Transverse colon (tissue), 4 donors: ENCODE measurements at places on chromosomes 12 and 14. TPM values are rescaled to one million over a fixed set of nuclear protein-coding genes. Genes with fewer than 3 reads are reported as not detected.
A peak's percentile ranks its signal among the peaks of the same experiment; 100 is the strongest.

DNA sequence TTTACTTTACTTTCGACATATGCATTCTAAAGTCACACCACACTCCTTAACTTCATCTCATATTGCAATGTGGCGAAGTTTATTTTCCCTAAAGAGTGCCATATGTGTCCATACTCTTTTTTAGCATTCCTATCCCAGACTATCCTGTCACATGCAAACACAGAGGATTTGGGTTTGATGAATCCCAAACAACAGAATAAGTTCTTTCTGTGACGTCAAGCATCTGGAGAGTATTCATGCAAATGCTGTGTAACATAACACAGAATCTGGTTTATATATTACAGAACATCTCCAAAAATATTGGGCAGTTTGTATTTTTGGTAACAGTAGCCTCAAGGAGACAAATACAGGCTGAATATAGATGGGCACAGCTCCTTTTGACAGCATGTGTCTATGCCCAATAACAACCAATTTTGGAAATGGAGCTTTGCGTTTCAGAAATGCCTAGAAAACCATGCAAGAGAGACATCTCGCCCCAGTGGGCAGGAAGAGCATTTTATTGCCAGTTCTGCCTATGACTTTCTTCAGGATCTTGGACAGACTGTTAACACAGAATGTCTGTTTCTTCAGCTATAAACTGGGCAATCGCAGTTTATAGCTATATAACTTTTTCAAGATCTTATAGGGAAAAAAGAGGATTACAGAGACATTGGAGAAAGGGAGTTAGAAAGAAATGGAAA lies 190.8 kb downstream of the ADAMTS20 start:
- no peak for DNase-seq

DNA sequence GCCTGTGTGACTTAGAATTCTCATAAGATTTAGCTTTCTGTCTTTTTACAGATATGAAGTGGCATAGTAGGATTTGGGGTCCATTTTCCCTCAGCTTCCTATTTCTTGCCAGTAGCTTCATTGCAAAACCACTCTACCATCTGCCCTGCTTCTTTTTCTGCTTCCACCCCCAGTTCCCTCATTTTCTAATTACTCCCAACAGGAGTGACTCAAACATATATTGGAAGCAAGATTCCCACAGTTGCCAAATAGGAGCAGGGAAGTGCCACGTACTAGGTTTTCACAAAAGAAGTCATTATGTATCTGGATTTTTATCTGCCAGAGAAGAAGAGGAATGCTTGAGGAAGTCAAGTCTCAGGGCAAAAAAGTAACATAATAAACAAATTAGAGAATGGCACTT lies 64.1 kb downstream of the ANO4 start:
- no peak for DNase-seq

- no peak for DNase-seq
These were observed 73.4 kb downstream of the CAPZA3 start for GRCh38 chr12:18811273-18811672.

DNA sequence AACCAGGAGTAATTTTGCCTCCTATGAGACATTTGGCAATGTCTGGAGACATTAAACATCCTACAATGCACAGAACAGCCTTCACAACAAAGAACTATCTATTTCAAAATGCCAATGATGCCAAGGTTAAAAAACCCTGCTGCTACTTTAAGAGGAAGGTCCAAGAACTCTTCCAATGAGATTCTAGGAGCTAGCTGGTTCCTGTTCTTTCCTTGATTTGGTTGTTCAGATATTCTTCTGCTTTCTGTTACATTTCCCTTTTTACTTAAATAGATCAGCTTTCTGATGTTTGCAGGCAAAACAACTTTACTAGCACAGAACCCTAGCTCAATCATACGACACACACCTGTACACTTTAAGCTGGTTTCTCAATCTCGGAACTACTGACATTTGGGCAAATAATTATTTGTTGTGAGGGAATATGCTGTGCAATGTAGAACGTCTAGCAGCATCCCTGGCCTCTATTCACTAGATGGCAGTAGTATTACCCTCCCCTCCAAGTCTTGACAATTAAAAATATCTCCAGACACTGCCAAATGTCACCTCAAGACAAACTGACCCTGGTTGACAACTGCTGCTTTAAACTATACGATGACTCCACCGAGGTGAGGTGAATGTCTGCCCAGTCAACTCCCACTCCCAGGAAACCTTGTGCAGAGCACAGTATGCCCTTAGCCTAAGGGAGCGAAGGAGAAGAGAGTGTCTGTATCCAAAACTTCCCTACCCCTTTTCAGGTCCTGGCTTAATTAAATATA lies 4.4 kb downstream of the BLTP3B start:
- DNase-seq = no peak

DNA sequence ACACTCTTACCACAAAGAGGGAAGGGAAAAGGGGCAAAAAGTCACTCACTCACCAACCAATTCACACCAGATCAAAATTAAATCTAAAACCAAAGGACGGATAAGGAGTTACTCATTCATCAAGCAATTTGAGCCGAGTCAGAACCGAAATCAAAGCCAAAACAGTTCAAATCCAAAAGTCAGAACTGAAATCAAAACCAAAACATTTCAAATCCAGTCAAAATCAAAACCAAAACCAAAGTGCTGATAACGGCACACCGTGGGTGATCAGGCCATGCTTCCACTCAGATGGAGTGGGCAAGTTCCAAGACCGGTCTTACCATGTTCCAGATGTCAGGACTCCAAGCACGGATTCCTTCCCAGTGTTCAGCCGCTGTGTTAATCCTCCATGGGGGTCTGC lies 139.5 kb downstream of the SLC38A6 start:
- DNase-seq = no peak

- DNase-seq = no peak
These were observed 126.6 kb downstream of the SLC6A15 start for GRCh38 chr12:84785951-84786350.

DNA sequence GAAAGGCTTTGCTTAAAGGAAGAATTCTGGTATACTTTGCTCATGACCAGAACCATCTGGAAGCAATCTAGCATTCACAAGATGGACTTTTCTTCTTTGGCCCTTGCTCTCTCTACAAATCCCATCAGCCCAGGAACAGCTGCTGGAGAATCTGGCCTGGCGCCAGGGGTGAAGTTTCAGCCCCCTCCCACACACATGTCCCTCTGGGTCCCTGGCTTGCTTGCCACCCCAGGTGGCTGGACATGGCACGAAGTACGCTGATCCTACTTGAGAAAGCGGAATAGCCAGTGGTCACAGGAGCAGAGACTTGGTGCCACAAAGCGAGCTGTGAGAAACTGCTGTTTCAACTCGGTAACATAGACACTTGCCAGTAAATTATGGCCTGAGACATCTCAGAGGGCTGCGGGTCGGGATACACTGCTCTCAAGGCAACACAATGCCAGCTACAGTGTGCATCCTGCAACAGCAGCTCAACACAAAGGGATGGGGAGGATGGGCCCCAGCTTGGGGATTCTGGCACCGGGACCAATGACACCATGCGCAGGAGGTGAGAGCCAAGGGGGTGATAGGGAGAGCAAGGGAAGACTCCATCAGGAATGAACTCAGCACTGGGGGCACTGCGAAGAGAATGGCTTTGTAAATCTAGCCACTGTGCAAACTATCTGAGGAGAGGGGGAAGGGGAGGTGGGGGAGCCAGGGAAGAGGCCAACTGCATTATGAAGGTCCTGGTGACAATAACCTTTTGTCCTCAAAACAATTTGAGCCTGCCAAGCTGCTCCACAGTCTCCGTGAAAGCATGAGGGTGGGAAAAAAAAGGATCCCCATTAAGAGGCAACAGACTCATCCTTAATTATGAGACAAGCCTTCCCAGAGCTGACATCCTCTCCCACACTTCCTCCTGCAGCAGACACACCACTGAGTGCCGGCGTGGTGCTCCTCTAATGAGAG lies 219.9 kb downstream of the PPM1H start:
- DNase-seq = no peak

GRCh38 chr12:106879612-106880011 lies 76.1 kb upstream of the TMEM263 start:
- DNase-seq = no peak

GRCh38 chr14:101082036-101082435 lies 178.5 kb upstream of the RTL1 start:
- no peak for DNase-seq

DNA sequence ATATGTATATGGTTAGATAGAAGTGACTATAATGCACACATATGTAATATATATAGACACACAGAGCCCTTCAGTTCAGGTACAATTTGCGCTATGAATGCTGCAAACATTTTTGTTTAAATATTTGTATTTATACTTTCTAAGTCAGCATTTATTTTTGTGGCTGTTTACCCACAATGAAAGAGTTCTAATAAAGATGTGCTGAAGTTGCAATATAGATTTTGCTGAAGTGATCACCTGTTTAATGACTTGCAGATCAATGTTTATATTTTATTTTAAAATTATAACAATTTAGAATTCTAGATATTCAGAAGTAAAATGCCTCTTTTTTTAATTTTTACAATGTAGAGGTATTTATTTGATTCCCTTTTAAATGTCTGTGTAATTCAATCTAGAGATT lies 3.5 kb downstream of the FOXG1 start:
- no peak for DNase-seq

DNA sequence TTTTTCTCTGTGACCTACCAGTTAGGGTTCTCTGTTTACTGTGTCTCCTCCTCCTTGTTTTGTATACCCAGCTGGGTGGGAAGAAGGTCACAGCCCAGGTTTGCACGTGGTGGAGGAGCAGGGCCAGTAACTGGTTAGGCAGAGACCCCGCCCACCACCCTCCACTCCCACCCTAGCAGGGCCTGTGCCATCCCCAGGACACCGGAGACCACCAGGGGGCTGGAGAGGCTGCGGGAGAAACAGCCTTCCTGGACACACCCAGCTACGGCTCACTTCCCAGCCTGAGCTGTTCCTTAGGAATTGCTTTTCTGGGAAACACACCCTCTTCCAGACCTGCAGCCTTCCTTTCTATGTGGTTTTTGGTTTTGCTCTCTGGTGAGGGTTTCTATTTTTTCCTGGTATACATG lies 21.1 kb downstream of the BDKRB2 start:
- DNase-seq = peak; percentile 76

GRCh38 chr12:40907115-40907527 lies 214.9 kb downstream of the CNTN1 start:
- no peak for DNase-seq

DNA sequence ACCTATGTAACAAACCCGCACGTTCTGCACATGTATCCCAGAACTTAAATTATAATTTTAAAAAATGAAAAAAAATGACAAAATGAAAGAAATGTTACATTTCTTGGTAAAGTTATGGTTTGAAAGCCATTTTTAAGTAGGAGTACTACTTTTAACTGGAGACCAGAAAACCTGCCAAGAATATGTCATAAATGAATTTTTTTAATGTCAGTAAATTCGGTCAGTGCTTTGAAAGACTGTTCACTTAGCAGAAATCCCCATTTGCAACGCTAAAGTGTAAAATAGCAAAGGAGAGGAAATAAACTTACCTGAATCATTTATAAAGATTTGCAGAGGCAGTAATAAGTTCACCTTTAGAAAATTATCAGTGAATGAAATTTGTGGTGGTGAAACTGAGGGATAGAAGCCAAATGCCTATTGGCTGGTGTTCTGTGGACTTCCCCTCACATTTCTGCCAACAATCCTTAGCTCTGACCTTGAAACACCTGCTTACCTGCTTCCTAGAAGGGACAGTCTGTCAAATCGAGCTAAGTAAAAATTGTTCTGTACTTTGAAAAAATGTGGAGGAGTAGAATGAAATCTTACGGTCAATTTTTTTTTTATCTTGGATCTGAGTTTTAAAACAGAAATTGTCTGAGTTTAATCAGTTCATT lies 714.2 kb downstream of the SLC6A15 start:
- no peak for DNase-seq

DNA sequence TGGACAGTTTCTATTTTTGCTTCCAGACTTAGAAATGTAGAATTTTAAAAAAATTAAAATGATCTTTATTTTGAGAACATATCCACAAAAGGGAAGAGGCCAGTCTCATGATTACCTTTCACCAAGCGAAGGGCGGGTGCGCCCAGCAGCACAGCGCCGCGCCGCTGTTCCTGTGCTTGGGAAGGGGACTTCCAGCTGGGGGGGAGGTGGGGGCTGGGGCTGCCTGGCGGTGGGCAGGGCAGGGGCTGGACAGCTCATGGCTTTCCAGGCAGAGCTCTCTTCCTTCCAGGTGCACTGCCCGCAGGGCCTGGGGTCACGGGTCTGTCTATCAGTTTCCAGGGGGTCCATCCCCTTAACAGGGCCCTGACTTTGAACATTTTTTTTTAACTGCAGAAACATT lies 199.9 kb downstream of the TTC7B start:
- no peak for DNase-seq

DNA sequence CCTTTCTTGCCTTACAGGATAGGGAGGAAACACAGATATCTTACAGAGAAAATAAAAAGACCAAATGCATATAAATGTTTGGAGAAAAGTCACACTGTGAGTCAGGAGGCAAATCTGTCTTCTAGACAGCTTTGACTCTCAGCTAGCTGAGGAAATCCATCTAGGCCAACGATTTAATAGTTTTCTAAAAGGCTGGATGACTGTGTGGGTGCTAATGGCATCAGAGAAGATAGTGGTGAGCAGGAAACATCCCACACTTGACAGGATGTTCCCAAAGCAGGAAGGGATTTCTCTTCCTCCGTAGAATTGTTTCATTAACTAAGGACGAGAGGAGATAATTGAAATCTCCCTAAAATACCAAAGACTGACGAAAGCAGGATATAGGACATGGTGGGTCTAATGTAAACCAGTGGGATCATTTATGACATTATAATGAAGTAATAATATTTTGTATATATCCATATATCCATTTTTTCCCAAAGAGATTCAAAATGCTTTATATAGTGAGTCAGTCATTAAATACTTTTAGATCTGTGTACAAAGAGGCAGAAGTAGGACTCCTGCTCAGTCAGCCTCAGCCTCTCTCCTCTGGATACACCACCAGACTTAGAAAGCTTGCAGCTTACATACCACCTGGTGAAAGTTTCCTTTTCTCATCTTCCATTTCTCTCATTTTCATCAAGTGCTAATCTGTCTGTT lies 44.3 kb upstream of the PSMA6 start:
- no peak for DNase-seq

DNA sequence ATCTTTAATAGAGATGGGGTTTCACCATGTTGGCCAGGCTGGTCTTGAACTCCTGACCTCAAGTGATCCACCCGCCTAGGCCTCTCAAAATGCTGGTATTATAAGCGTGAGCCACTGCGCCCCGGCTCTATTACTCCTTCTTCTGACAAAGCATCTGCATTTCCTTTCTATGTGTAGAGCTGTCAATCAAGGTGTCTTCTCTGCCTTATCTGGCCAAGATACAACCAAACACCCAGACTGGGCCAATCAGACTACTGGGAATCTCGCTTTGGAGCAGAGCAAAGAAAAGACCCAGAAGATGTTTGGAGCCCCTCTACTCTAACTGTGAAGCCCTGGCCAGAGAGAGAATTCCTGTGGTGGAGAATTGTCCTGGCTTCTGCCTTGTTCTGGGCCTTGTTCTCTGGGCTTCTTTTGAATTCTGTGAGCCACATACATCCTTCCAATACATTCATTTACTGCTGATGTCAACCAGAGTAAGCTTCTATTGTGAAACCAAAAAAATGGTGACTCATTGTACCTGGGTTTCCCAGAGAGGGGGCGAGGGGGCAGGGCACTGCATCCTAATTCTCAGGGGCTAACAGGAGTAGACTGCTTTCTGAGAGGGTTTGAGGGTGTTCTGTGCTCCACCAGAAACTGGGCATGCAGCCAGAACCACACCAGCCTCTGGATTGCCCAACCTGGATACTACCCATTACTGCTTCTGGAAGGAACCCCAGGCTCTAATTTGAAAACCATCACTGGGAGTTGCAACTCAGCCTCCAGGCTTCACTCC lies 18.8 kb upstream of the FLVCR2 start:
- DNase-seq = no peak

The B3GNT4 gene
- not detected for total RNA-seq

The CFAP54 gene
- total RNA-seq = 0.14 TPM

The DLK1 gene
- total RNA-seq = not detected

The CCDC184 gene
- 0.27 TPM for total RNA-seq

The MYL6 gene
- 2,896 TPM for total RNA-seq

The VWF gene
- 31.3 TPM for total RNA-seq
